ENCODE measurements at places on chromosomes 5 and 9.

DNA sequence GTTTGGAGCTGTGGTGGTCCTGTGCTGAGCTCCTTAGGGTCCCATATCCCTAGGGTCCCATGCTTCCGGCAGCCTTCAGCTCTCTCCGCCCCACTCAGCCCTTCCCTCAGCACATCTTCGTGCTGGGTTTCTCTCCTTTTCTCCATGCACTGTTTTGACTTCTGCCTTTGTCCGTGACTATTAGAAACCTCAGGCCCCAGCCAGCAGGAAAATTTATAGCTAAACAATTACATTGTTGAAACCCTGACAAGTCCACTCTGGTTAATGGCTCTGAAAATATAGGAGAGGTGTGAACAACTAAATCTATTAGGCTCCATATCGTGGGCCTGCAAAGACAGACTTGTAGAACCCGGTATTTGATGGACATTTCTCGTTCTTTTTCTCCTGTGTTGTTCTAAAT is 523.7 kb downstream of the CCDC171 start:
- no peak for DNase-seq

- DNase-seq, result no peak
Measured at GRCh38 chr5:103357636-103358035, 99.1 kb downstream of the MACIR start.

GRCh38 chr5:10262995-10263394 is 12.9 kb downstream of the CCT5 start:
- DNase-seq, result no peak

DNA sequence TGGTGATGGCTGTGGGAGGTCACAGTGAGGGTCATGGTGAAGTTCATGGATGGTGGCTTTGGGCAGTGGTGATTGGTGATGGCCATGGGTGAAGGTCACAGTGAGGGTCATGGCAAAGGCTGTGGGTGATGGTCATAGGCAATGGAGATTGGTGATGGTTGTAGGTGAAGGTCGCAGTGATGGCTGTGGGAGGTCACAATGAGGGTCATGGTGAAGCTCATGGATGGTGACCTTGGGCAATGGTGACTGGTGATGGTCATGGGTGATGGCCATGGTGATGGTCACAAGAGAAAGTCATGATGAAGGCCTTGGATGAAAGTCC is 115.6 kb upstream of the IRX4 start:
- no peak for DNase-seq

GRCh38 chr5:150258130-150258529 is 31.4 kb downstream of the CAMK2A start:
- no peak for DNase-seq

DNA sequence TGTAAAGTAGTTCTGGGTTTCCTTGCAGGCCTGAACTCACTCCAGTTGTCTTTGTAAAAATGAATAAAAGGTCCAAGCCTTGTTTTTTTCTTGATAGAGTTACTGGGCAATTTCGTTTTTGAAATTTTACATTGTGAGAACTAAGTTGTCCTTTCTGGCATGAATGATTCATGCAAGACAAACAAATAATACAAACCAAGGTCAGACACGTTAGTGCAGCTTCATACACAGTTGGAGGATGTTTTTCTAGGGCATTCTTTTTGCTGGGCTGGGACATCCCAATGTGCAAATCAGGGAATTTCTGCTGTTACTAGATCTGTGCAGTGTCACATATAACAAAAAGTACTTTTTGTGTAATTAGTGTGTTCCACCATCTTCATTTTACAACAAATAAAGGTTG is 96.0 kb downstream of the MEGF10 start:
- DNase-seq, result no peak
